Fibroblast of upper back skin (primary cell): ENCODE measurements at places on chromosomes 13 and 19.
A peak's percentile ranks its signal among the peaks of the same experiment; 100 is the strongest.

GRCh38 chr13:39417131-39417530, 185.9 kb downstream of the LHFPL6 start:
- peak; percentile 20 for DNase-seq

GRCh38 chr13:108618233-108618632, 11.2 kb upstream of the MYO16 start:
- DNase-seq: no peak

GRCh38 chr19:7869910-7870511, 4.2 kb downstream of the PRR36 start:
- DNase-seq: no peak

GRCh38 chr13:43749503-43749902, 37.3 kb downstream of the ENOX1 start:
- no peak for DNase-seq

DNA sequence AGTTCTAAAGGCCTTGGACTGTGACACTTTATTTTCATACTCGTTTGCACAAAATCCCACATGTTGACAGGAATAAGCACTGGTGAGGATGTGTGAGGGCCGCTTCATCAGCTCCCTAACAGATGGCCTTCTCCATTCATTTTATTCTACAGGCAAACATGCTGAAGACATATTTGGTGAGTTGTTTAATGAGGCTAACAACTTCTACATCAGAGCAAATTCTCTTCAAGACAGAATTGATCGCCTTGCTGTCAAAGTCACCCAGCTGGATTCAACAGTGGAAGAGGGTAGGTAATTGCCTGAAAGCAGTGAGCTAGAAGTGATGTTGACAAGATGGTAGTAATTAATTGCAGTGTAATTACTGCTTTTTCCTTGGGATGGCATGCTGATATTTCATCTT, 95.7 kb downstream of the GPR12 start:
- peak; percentile 35 for DNase-seq

- DNase-seq: no peak
Observed at GRCh38 chr13:27909378-27909777, 10.4 kb upstream of the PDX1 start.

DNA sequence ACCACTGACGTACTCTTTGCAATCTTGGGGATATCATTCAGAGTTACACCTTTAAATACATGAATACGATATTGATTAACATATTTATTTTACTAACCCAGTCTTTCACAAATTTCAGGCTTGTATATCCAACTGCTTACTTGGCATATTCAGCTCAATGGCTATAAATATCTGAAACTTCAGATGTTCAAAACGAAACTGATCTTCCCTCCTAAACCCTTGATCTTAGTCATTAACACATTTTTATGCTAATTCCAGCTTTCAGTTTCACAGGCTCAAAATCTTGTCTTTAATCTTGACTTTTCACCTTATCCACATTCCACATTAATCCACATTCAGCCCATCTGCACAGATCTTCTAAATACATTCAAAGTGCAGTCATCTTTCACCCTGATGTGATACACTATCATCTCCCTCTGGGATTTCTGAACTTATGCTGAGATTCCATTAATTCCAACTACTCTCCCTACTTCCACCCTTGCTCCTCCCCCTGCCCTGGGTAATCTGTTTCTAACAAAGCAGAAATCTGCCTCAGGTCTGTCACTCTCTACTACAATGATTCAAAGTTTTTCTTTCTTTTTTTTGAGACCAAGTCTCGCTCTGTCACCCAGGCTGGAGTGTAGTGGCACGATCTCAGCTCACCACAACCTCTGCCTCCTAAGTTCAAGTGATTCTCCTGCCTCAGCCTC, 387.2 kb downstream of the GPC5 start:
- peak; percentile 3 for DNase-seq

- DNase-seq: no peak
Observed at GRCh38 chr19:46387713-46388130, 25.6 kb downstream of the CCDC8 start.

DNA sequence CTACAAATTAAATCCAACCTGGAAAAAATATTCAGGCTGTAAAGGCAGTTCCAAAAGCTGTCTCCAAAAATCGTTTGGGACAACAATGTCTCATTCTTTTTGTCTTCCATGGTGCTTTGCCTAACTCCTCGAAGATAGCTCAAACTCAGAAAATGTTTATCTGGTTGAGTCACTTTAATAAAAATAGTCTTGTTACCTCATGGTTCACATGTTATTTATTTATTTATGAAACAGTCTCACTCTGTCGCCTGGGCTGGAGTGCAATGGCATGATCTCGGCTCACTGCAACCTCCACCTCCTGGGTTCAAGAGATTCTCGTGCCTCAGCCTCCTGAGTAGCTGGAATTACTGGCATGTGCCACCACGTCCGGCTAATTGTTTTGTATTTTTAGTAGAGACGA, 4.9 kb upstream of the BRD4 start:
- DNase-seq: no peak

DNA sequence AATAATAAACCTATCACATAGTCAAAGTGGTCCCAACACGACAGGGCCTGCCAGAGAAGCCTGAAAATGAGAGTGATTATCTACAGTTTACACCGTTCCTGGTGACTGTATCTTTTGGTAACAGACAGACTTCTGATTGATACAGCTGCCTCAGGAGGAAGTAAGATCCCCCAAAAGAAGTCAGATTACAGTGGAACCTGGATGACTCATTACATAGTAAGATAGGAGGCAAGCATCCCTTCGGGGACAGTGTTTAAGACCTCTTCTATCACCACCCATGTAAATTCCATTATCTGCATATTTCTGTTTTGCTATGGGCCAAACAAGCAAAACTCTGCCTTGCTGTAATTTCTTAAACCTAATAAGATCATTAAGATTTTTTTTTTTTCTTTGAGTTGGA, 44.0 kb upstream of the FLT1 start:
- no peak for DNase-seq

DNA sequence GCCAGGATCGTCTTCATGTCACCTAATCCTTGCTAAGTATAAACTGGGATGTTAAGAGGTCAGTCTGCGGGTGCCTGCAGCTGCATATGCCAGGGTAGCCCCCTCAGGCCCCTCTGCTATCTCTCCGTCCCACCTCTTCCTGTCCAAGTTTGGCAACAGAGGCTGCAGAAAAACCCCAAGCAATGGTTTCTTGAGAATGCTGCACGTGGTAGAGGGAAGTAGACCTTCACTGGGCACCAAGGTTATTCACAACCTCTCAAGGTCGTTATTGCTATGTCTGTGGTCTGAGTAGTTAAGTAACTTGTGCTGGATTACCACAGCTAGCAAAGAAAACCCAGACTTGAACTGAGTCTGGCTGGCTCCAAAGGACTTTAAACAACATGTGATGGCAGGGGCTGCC, 77.9 kb upstream of the XPO4 start:
- DNase-seq: no peak

- DNase-seq: no peak
Observed at GRCh38 chr13:27171244-27171826, at the start of gene USP12. TSS of gene USP12 (minus strand) at chr13:27171811. CDS start at chr13:27171639, 172 bp downstream.
